Stimulated activated CD8-positive, alpha-beta memory T cell treated with anti-CD3 and anti-CD28 coated beads, Interleukin-4, amount 100 ng/mL, for 1 hour (primary cell): ENCODE measurements at places on chromosomes 12 and 14.

GRCh38 chr12:25130741-25131188, 64.2 kb downstream of the DNAI7 start:
- no peak for DNase-seq

GRCh38 chr12:79834712-79835376, 100.1 kb downstream of the PPP1R12A start:
- no peak for DNase-seq

- no peak for DNase-seq
Measured at GRCh38 chr14:45526715-45527549, 273.9 kb upstream of the MIS18BP1 start.

DNA sequence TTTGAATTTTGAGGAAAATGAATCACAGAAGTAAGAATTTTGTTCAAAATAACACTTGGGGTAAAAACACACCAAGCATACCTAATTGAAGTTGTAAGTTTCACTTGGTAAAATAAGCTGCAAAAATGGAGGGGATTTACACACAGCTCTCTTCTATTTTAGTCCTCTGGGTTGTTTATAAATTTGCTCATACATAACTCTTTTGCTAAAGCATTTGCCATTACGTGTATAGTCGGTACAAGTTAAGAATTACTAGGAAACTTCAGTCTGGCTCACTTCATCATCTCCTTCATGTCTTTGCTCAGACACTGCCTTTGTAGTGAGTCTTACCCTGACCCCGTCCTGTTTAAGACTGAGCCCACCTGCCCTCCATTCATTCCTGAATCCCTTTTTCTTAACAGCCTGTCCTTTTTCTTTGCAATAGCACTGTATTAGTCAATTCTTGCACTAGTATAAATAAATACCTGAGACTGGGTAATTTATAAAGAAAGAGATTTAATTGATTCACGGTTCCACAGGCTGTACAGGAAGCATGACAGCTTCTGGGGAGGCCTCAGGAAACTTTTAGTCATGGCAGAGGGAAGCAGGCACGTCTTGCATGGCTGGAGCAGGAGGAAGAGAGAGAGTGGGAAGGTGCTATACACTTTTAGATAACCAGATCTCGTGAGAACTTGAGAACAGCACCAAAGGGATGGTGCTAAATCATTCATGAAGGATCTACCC, 451.1 kb downstream of the PCNX1 start:
- DNase-seq = no peak

GRCh38 chr14:103891667-103892215, 36.5 kb upstream of the TDRD9 start:
- DNase-seq = no peak

GRCh38 chr12:18798535-18799361, 60.8 kb downstream of the CAPZA3 start:
- no peak for DNase-seq

GRCh38 chr12:112851024-112851777, 55.6 kb upstream of the OAS1 start:
- DNase-seq = no peak

DNA sequence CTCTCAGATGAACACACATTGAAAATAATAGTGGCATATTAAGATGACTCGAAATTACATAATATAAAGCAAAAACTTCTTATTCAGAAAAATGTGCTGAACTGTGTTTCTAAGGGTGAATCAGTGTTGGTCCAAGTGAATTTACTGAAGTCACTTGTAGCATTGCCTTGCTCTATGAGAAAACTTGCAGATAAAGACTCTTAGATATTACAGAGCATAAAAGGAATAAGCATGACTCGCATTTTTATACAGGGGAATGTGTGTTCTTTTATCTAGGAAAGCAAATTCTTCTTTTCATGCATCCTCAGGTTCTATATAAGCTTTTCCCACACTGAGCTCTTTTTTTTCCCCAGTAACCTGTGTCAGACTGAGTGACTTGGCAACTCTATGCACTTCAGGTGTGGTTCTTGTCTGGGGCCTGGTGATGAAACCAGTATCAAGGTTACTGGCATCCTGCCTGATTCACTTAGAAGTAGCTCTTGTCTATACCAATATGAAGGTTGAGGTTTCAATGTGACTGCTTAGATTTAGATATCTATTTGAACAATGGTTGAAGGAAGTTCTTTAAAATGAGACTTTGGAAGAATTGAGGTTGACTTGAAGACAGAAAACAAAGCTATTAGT, 76.1 kb downstream of the OTOGL start:
- no peak for DNase-seq

- DNase-seq = no peak
Measured at GRCh38 chr12:24409868-24410267, 460.4 kb upstream of the SOX5 start.

DNA sequence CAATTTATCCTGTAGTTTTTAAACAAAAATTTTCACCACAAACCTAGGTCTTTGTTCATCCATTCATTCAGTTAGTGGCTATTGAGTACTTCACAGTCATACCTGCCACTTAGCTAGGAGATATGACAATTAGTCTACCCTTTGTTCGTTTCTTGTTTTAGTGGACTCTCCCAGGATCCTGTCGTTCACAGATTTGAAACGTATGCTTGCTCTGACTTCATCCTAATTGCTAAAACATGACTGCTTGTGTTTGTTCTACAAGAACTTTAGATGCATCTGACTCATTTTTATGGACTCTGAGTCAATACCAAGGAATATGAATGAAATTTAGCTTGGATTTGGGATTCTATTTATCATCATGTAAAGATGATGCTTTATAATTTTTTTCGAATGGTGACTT, 69.5 kb downstream of the TBC1D30 start:
- no peak for DNase-seq

DNA sequence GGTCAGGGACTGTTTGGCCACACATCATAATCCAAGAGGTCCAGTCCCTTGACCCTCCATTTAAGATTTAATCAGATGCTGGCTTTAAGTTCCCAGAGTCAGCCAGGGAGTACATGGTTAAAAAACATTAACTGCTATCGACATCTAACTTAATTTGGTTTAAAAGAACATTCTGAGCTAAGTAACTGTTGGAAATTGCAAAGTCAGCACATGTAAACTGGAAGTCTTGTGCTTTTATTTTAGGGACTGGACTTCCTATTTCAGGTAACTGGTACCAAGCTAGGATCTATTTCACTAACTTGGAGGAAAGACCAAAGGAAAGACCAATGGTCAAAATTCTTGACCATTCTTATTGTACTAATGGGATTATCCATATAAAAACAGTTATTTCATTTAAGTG, 40.6 kb downstream of the GNS start:
- no peak for DNase-seq

GRCh38 chr14:72965249-72965648, 39.0 kb downstream of the DCAF4 start:
- DNase-seq = no peak

DNA sequence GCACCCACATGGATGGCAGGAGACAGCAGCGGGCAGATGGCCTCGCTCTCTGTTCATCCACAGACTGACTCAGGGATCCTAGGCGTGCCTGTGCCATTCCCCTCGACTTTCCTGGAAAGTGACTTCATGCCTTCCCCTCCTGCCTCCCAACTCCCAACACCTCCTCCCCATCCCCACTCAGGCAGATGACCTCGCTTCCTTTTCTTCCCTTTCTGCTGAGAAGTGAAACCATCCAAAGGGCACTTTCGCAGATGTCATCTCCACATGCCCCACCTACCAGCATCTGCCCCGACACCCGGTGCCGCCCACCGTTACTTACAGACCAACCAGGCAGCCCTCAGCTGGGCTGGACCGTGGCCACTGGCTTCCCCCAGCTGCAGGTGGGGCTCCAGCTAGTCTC, 29.6 kb downstream of the BEGAIN start:
- DNase-seq = no peak

- DNase-seq = no peak
Measured at GRCh38 chr12:6821591-6822425, at the start of gene GPR162. Gene GPR162, plus strand, starts transcription at chr12:6821821. Its CDS starts 2,078 bp downstream, at chr12:6823899.

DNA sequence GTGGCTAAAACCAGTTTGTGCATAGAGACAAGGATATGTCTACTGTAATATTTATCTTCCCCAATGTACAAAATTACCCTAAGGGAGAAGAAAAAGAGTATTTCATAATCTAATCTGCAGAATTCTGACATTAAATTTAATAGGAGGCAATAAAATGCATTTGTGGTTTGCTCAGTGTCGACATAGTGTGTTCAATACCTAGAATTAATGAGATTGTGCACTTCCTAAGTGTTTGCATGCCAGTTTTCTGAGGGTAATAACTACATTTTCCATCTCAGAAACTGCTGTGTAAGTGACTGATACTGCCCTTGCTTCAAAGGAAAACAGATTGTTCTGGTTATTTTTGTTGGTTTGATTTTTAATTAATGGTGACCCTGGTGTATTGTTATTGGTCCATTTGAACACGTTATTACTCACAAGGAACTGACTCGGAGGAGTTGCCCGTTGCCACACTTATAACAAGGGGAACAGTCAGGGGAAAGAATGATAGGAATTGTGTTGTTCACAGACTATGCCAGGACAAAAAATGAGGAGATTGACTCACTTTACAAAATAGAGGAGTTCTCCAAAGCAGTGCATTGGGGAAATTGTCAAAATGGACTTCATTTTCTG, 960.3 kb upstream of the TMEM132C start:
- no peak for DNase-seq

- DNase-seq = no peak
Measured at GRCh38 chr12:119229205-119229604, 50.5 kb downstream of the HSPB8 start.

DNA sequence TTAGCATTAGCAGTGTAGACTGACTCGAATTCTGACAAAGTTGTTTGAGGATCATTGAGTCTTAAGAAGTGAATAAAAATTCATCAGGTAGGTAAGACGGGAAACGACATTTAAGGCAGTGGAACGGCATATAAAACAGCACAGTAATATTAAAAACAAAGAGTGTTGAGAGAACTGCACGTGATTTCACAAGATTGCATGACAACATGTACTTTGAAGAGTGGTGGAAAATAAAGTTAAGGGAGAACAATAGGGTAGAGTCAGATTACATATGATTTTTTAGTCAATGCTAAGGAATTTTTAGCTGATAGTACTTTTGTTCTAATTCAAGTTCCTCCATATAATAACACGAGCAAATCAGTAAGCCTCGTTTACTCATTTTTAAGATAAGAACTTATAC, 115.4 kb downstream of the SOX5 start:
- no peak for DNase-seq

GRCh38 chr14:69784942-69785341, 12.1 kb downstream of the SLC10A1 start:
- no peak for DNase-seq

- no peak for DNase-seq
Measured at GRCh38 chr12:16392846-16393535, 45.5 kb downstream of the MGST1 start.
